Activated T-helper 1 cell treated with anti-CD3 and anti-CD28 coated beads, Interleukin-12 subunit alpha, Interleukin-12 subunit beta, Interleukin-2, Interleukin-4 antibody, amounts not matched to agents 30 ng/mL and 10 ng/mL and 1 ng/mL, durations not matched to agents 14 hours and 24 hours and 36 hours (primary cell): ENCODE measurements at places on chromosomes 12 and 14.
A peak's percentile ranks its signal among the peaks of the same experiment; 100 is the strongest.

- no peak for DNase-seq
- no peaks in the 10 kb centered on the region for H3K27me3 ChIP-seq
- peaks cover 68% of the 10 kb centered on the region for H3K4me1 ChIP-seq
- peak overlapping the region; percentile 60 for H3K4me3 ChIP-seq
- peak overlapping the region; percentile 82 for H3K27ac ChIP-seq
- H3K36me3 ChIP-seq, result peaks cover 45% of the 10 kb centered on the region
These were observed 4.2 kb downstream of the MLXIP start for GRCh38 chr12:122082621-122083356.

DNA sequence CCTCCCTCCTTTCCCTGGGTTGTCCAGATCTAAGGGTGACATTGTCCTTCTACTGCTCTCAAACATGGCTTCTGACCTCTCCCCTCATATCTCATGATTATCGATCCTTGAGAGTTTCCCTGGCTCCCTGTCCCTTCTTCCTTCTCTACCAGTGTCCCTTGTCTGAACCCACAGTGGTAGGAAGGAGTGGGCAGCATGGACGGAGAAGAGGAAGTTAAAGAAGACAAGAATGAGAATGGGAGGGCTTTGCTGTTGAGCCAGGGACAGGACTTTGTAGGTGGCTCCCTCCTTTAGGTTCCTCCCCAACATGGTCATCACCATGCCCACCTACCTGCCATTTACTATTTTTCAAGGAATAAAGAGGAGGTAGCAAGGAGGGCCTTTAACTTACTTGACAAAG lies 166.7 kb downstream of the TMEM117 start:
- H3K27ac ChIP-seq, result no peak overlapping the region
- H3K4me3 ChIP-seq, result no peak overlapping the region
- H3K36me3 ChIP-seq, result no peaks in the 10 kb centered on the region
- peaks cover 1% of the 10 kb centered on the region for H3K27me3 ChIP-seq
- DNase-seq, result no peak

DNA sequence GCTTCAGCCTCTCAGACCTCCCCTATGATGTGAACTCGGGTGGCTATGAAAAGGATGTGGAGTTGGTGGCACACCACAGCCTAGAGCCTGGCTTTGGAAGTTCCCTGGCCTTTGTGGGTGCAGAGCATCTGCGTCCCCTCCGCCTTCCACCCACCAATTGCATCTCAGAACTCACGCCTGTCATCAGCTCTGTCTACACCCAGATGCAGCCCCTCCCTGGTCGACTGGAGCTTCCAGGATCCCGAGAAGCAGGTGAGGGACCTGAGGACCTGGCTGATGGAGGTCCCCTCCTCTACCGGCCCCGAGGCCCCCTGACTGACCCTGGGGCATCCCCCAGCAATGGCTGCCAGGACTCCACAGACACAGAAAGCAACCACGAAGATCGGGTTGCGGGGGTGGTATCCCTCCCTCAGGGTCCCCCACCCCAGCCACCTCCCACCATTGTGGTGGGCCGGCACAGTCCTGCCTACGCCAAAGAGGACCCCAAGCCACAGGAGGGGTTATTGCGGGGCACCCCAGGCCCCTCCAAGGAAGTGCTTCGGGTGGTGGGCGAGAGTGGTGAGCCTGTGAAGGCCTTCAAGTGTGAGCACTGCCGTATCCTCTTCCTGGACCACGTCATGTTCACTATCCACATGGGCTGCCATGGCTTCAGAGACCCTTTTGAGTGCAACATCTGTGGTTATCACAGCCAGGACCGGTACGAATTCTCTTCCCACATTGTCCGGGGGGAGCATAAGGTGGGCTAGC lies 7.0 kb upstream of the RPS26 start:
- DNase-seq, result peak; percentile 28
- peak overlapping the region; percentile 74 for H3K27ac ChIP-seq
- peak overlapping the region; percentile 21 for H3K4me3 ChIP-seq
- H3K36me3 ChIP-seq, result peaks cover 63% of the 10 kb centered on the region
- H3K4me1 ChIP-seq, result peaks cover 64% of the 10 kb centered on the region

GRCh38 chr12:114998118-114998749 lies 314.3 kb upstream of the TBX3 start:
- H3K27me3 ChIP-seq, result no peaks in the 10 kb centered on the region
- H3K27ac ChIP-seq, result no peak overlapping the region
- H3K4me1 ChIP-seq, result no peaks in the 10 kb centered on the region
- no peaks in the 10 kb centered on the region for H3K36me3 ChIP-seq
- no peak for DNase-seq

DNA sequence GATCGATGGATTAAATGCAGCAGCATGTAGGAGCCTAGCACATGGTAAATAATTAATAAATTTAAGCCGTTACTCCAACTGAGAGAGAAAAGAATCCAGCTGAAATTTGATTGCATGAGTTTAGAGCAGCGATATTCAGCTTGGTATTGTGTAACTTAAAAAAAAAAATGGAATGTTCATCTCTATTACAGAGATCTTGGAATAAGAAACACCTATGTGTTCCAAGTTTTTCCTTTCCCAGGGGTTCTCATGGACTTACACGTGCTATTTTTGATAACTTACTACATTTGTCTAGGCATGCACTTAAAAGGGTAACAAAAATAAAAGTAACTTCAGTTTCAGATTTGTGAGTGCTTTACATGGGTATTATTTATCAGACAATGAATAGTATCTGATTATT lies 122.8 kb downstream of the RASSF9 start:
- no peaks in the 10 kb centered on the region for H3K27me3 ChIP-seq
- no peak overlapping the region for H3K27ac ChIP-seq
- no peak for DNase-seq
- no peaks in the 10 kb centered on the region for H3K4me1 ChIP-seq

- no peak overlapping the region for H3K4me3 ChIP-seq
- H3K27ac ChIP-seq, result no peak overlapping the region
- no peaks in the 10 kb centered on the region for H3K36me3 ChIP-seq
- peaks cover 23% of the 10 kb centered on the region for H3K4me1 ChIP-seq
- DNase-seq, result no peak
- H3K27me3 ChIP-seq, result no peaks in the 10 kb centered on the region
These were observed 250.5 kb upstream of the PWP1 start for GRCh38 chr12:107435072-107435471.

DNA sequence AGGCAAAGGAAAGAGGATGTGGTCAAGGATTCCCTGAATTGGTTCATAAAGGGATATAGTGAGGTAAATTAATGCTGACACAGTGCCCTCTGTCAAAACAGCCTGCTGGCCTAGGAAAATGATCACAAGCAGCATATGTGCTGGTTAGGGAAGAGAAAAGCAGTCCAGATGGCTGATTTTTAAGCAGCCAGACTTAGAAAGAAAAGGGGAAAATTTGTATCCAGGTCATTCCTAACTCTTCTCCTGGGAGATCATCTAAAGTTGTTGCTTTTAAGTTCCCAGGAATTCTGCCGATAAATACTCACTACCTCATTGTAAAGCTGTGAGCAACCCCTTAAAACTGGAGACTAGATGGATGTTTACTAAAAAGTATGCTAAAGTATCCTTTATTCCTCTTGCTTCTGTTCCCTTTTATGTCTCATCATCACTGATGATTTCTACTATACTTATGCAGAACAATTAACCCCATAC lies 46.4 kb upstream of the CNOT2 start:
- DNase-seq, result no peak
- H3K4me3 ChIP-seq, result no peak overlapping the region
- H3K27ac ChIP-seq, result no peak overlapping the region
- no peaks in the 10 kb centered on the region for H3K4me1 ChIP-seq

- H3K27ac ChIP-seq, result no peak overlapping the region
- no peak overlapping the region for H3K4me3 ChIP-seq
- H3K4me1 ChIP-seq, result no peaks in the 10 kb centered on the region
- DNase-seq, result no peak
These were observed 36.6 kb upstream of the KRT77 start for GRCh38 chr12:52739963-52740362.
